ENCODE measurements at places on chromosomes 6 and 20.

GRCh38 chr6:45116714-45117410 lies 211.3 kb upstream of the RUNX2 start:
- DNase-seq = no peak

GRCh38 chr6:169573883-169574282 lies 127.9 kb downstream of the WDR27 start:
- no peak for DNase-seq

GRCh38 chr6:17001188-17001587 lies 100.7 kb upstream of the STMND1 start:
- no peak for DNase-seq

GRCh38 chr6:105397987-105398386 lies 4.9 kb downstream of the PREP start:
- no peak for DNase-seq

DNA sequence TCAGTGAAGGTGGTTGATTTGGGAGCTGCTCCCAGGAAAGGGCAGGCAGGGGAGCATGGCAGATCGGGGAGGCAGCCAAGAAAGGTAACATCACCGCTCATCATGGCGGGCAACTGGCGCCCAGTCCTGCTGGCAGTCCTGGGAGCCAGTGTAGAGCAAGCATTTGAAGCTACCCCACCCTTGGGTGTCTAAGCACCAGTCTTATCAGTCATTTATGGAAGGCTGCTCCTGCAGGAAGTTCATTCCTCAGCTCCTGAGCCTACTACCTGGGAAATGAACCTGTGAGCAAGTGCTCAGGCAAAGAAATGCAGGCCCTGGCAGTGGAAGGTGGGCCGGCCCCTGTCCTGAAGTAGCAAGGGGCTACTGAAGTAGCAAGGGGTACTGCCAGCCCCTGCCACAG lies 41.5 kb downstream of the BANF2 start:
- no peak for DNase-seq

DNA sequence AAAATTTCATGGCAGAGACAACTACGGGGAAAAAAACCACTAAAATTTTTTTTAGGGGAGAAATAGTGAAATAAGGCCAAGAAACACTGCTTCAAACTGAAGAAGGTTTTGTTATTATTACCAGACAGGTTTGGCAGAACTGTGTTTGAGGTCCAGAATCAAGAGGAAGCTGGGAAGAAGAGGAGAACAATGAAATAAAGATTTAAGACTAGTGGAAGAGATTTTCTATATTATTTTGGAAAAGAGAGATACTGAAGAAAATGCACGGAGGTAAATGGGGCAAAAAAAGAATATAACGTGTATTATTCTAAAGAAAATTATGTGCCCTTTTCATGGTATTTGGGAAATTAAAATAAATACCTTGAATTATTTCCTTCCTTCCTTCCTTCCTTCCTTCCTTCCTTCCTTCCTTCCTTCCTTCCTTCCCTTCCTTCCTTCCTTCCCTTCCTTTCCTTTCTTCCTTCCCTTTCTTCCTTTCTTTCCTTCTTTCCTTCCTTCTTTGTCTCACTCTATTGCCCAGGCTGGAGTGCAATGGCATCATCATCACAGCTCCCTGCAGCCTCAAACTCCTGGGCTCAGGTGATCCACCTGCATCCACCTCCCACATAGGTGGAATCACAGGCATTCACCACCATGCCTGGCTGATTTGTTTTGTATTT lies 124.3 kb downstream of the GJA1 start:
- no peak for DNase-seq

- DNase-seq = no peak
Measured at GRCh38 chr6:117531809-117532725, 49.6 kb downstream of the DCBLD1 start.

DNA sequence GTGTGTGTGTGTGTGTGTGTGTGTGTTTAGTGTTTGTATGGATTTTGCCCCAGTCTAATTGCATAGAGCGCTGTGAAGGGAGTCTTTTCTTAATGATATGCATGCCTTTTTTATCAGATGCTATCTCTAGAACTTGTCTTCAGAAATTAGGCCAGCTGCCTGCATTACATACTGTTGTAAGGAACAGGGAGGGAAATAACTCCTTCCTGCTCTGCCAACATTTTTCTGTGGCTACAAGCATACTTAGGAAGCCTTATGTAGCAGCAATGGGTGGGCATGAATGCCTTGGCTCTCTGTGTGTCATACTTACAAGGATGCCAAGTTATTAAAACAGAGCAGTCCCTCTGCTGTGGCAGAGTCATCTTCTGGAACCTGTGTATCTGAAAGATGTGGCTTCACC lies 8.0 kb upstream of the COL21A1 start:
- DNase-seq = no peak

GRCh38 chr20:18188434-18188833 lies 50.8 kb downstream of the KAT14 start:
- no peak for DNase-seq

All from stimulated activated CD8-positive, alpha-beta memory T cell treated with anti-CD3 and anti-CD28 coated beads, Interleukin-4, amount 100 ng/mL, for 48 hours (primary cell).